Stimulated activated CD8-positive, alpha-beta memory T cell treated with anti-CD3 and anti-CD28 coated beads, Interleukin-15, amount 100 ng/mL, for 24 hours (primary cell): ENCODE measurements at places on chromosomes 7 and 10.

GRCh38 chr10:31030800-31031199 lies 865 bp downstream of the ZNF438 start:
- DNase-seq: no peak

DNA sequence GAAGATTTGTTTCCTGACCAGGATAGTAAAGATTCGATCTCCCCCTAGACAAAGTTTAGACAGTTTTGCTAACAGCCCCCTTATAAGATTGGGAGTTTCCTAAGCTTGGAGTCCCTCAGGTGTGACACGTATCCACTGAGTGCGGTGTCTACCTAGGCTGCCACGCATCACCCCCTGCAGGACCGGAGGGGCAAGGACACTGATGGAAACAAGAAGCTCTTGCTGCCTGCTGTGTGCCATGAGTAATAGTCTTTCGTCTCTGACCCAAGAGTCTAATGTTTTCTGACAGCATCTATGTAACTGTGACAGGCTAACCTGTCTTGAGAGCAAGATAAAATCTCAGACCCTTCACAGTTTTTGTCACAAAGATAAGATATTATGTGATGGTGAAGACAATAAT lies 173.5 kb downstream of the SEMA3E start:
- no peak for DNase-seq

GRCh38 chr10:49651039-49651835 lies 28.2 kb upstream of the C10orf53 start:
- no peak for DNase-seq

DNA sequence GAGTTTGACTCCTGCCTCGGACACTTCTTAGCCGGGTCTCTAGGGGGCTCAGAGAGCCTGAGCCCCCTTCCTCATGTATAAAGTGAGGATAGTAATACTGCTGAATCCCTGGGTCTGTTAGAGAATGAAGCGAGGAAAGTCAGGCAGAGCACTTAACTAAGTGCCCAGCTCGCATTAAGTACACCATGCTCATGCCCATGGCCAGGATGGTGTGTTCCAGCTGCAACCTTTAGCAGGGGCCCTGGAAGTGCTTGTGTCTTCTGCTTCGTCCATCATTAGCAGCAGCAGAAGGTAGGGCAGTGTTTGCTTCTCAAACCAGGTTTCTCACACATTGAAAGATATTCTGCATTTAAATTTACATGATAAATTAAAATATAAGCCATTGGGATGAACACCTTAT lies 27.3 kb upstream of the WDFY4 start:
- no peak for DNase-seq

DNA sequence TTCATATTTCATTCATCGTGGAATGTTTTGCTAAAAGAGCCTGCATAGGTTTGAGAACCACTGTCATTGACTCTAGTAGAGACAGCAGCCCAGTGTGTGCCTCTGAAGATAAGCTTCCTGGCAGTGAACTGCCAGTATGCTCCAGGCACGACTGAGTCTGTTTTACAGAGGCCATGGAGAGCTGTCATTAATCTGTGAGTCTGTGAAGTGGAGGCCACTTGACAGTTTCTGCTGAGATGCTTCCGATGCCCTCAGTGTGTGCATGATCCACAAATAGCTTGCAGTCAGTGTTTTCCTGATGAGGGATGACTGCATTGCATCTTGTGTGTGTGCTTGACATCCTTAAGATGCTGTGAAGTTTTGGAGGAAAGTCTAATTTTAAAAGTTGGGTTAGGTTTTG lies 162.2 kb downstream of the PFKFB3 start:
- no peak for DNase-seq

GRCh38 chr10:1107679-1108078 lies 51.5 kb downstream of the WDR37 start:
- no peak for DNase-seq

GRCh38 chr7:36755484-36755883 lies 31.2 kb upstream of the AOAH start:
- DNase-seq: no peak

- DNase-seq: no peak
These were observed 73.8 kb upstream of the TMEM106B start for GRCh38 chr7:12137283-12137682.

GRCh38 chr7:28890137-28890536 lies 68.0 kb downstream of the TRIL start:
- no peak for DNase-seq

GRCh38 chr7:122584676-122585251 lies 114.2 kb downstream of the RNF133 start:
- DNase-seq: no peak

DNA sequence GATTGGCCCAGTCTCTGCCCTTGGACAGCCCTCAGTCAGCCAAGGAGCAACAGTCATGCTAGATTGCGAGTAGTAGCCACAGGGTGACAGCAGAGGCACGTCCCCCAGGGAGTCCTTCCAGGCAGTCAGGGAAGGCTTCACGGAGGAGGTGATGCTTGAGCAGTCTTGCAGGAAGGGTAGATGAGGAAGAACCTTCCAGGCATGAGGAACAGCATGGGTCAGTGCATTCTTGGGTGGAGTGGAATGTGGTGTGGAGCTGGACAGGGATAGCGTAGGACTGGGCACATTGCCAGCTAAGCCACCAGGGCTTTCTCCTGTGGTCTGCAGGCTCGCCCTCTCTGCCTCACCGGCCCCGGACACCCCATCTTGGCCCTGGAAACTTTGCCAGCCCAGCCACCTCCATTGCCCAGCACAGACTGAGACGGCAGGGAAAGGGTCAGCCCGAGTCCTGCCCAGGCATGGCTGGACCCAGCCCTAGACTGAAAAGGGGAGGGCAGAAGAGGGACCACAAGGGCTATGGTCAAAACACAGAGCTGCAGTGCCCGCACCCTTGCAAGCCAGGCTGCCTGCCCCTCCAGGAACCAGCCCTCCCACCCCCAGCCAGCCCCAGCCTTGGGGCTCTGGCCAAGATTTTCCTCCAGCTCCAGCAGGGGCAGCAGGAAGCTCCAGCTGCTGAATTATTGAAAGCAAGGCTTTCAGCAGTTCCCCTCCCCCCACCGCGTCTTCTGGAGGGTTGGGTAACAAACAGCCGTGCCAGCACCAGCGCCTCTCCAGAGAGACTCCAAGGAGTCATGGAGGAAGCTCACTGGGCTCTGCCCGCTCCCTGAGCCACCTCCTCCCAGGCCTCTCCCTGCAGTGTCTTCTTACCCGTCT lies 18.7 kb downstream of the SRRM3 start:
- no peak for DNase-seq

- no peak for DNase-seq
These were observed 4.1 kb upstream of the PLAU start for GRCh38 chr10:73906524-73907447.

DNA sequence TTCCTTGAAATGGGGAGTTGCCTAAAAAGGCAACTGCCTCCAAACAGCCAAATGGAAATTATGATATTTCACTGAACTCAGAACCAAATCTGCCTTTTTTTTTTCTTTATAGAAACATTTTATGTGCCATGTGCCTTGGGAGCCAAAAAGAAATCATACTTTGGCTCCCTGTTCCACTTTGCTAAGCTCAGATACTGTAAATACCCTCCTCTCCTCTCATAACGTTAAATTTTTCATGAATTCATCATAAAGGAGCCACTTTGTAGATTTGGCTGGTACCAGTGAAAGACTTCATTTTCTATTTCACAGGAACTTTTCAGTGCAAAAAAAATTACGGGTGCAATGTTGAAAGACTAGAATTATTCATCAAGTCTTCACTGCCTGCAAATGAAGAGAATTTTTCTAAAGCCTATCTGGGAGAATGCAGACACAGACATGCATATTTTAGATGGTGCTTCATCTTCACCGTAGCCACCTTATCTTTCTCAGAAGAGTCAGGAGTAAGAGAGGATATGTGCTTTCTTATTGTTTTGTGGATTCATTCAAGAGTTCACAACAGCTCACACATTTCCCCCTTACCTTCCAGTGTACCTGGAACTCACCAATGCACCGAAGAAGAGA lies 742.3 kb upstream of the GALNT17 start:
- DNase-seq: no peak

DNA sequence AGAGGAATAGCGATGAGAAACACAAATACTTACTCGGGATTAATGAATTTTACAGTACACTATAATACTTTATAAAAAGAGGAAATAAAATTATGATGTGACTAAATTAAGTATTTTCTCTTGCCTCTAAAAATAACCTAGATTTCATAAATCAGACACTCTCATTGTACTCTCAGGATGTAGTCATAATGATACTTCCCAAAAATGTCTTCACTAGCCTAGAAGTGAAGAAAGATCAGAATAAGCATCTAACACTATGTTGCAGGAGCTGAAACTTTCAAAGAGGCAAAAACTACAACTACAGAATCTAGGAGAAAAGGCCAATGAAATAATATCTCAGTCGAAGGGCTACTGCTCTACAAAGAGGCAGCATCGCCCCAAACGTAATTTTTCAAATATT lies 49.4 kb downstream of the DNAJC1 start:
- DNase-seq: no peak

GRCh38 chr10:16787361-16787791 lies 29.8 kb downstream of the RSU1 start:
- peak; percentile 18 for DNase-seq
